Activated T-cell treated with anti-CD3 and anti-CD28 coated beads for 48 hours (primary cell): ENCODE measurements at places on chromosomes 5 and 9.

DNA sequence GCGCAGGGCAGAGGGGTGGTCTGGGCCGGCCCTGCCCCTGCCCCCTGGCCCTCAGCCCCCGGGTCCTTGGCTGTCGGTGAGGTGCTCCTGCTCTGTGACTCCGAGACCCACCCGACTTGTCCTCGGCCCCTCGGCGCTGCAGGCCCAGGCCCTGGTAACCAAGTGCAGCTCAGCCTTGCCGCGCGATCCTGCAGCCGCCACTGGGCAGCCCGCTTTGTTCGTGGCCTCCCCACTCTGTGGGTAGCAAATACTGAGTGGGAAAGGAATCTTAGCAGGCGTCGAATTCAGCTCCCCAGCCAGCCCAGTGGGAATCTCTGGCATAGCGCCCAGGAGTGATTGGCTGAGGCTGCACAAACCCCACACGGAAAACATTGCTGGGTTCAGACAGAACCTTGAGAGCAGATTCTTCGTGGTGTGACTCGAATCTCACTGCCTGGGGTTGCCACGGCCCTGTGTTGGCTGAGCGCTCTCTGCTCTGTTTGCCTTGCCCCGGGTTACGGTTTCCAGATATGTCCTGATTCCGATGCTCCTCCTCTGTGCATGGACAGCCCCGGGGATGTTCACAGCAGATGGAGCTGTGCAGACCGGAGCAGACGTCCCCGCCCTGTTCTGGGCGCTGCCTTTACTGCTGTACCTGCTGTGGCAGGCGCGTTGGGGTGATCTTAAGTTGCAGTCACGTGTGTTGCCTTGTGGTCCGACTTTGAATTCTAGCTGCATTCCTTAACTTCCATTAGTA lies 13.4 kb upstream of the EXOC3 start:
- DNase-seq: no peak

DNA sequence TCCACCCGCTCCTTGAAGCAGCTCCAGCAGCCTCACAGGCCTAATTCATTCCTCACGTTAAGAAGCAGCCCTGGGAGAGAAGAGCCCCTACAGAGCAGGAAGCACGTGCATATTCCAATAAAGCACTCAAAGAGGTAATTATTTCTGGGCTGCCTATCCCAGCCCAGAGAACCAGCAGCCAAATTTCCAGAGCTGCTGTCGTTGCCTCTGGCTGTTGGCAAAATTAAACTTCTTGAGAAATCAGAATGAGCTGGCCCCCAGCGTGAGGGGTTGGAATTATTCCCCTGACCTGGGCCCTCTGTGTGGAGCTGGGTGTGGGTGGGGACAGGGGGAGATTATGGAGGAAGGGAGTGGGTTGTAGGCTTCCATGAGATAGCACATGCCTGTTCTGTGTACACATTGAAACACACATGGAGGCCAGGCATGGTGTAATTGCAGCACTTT lies 86.8 kb upstream of the HSPA9 start:
- no peak for DNase-seq

DNA sequence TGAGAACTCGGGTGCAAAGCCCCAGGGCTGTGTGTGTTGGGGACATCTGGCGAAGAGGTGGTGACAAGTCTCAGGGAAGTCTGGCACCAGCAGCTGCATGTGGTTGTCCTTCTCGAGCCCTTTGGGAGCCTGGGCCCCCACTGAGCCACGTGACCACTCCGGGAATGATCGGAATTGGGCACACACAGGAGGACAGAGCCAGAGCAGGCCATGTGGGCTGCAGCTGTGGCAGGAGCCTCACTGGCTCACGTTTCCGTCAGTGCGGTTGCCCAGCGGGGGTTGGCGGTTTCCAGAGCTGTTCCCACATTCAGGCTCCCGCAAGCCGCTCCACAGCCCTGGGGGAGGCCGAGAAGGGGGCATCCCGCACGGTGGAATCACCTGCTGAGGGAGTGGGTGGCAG lies 6.8 kb upstream of the CEL start:
- no peak for DNase-seq

DNA sequence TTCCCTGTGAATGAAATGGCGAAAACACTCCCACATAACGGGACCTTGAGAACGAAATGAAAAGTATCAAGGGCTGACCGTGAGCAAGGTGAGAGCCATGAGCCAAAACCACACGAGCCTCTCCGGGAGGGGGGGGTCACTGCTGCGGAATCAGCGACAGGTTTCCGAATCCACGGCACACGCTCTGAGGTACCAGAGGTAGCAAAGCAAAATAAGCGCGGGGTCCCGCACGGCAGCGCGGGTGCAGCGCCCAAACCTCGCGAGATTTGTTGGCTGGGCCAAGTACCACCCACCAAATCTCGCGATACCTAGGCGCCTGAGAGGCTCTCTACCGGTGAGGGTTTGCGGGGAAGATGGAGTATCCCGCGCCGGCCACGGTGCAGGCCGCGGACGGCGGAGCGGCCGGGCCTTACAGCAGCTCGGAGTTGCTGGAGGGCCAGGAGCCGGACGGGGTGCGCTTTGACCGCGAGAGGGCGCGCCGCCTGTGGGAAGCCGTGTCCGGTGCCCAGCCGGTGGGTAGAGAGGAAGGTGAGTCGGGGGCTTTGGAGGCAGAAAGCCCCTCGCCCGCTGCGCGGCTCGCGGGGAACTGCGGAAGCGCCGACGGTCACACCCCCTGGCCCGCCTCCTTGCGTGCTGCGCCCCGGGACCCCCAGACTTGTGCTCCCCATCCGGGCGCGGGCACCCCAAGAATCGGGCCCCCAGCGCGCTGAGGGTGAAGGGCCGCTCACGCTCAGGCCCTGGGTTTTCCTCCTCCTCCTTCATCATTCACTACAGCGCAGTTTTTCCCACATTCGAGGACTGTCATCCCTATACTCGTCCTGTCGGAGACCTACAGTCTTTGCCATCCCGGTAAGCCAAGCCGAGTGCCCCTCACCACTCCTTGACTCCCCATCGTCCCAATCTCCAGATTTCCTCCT lies at the start of gene ZNF346:
ZNF346 (plus strand) TSS at position 311 of the 917 bp plus-strand sequence; CDS start at position 354, 43 bp downstream.
- peak; percentile 91 for DNase-seq
